ENCODE measurements at places on chromosomes 5 and 9. TPM values are rescaled to one million over a fixed set of nuclear protein-coding genes. Genes with fewer than 3 reads are reported as not detected.

- H3K4me1 ChIP-seq, result no peaks in the 10 kb centered on the region
- no peaks in the 10 kb centered on the region for H3K36me3 ChIP-seq
- no peak overlapping the region for H3K27ac ChIP-seq
- no peak overlapping the region for H3K4me3 ChIP-seq
- no peak for DNase-seq
These were observed 82.0 kb upstream of the PHF24 start for GRCh38 chr9:34876096-34876495.

DNA sequence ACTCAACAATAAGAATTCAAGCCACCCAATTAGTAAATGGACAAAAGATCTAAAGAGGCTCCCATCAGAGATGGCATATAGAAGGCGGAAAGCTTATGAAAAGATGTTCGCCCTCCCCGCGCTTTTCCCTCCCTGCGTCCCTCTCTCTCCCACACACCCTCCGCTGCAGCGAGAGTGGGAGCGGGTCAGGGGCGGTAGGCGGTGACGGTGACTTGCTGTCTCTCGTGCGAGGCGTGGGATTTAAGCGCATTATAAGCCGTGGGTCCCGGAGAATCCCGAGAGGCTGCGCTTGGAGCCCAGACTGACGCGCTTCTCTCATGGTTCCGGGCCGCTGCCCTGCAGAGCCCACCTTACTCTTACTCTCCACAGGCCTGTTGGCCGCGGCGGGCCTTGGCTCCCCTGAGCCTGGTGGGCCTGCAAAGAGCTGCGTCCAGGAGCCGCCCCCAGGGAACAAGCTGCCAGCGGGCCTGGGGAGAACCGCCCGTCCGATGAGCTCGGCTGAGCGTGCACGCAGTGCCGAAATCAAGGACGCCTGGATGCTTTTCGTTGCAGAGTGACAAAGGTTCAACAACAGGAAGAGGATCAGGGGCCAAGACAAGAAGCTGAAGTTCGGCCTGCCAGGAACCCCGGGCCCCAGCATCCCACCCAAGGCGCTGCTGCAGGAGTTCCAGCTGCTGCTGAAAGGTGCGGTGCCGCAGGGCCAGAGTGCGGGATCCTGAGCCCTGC, 42.6 kb upstream of the BICD2 start:
- no peak overlapping the region for H3K27ac ChIP-seq
- H3K4me3 ChIP-seq, result no peak overlapping the region
- no peaks in the 10 kb centered on the region for H3K36me3 ChIP-seq
- DNase-seq, result no peak

GRCh38 chr5:165209101-165209727, 1703.8 kb downstream of the MAT2B start:
- no peak overlapping the region for H3K4me3 ChIP-seq
- no peaks in the 10 kb centered on the region for H3K4me1 ChIP-seq
- no peak overlapping the region for H3K27ac ChIP-seq
- no peaks in the 10 kb centered on the region for H3K36me3 ChIP-seq

GRCh38 chr5:66406761-66407336, 189.3 kb upstream of the MAST4 start:
- no peaks in the 10 kb centered on the region for H3K36me3 ChIP-seq
- H3K4me3 ChIP-seq, result no peak overlapping the region
- no peaks in the 10 kb centered on the region for H3K4me1 ChIP-seq
- DNase-seq, result no peak
- no peak overlapping the region for H3K27ac ChIP-seq

- H3K27ac ChIP-seq, result no peak overlapping the region
- H3K36me3 ChIP-seq, result no peaks in the 10 kb centered on the region
- no peaks in the 10 kb centered on the region for H3K4me1 ChIP-seq
- DNase-seq, result no peak
- H3K27me3 ChIP-seq, result no peaks in the 10 kb centered on the region
- H3K4me3 ChIP-seq, result no peak overlapping the region
These were observed 22.4 kb downstream of the C9 start for GRCh38 chr5:39341896-39342295.

GRCh38 chr5:133533541-133533940, 78.8 kb downstream of the FSTL4 start:
- H3K36me3 ChIP-seq, result no peaks in the 10 kb centered on the region
- no peak for DNase-seq
- no peaks in the 10 kb centered on the region for H3K27me3 ChIP-seq
- no peak overlapping the region for H3K4me3 ChIP-seq
- no peaks in the 10 kb centered on the region for H3K4me1 ChIP-seq
- no peak overlapping the region for H3K27ac ChIP-seq

GRCh38 chr9:6566409-6567139, 79.0 kb downstream of the GLDC start:
- H3K36me3 ChIP-seq, result no peaks in the 10 kb centered on the region
- H3K4me3 ChIP-seq, result no peak overlapping the region
- no peaks in the 10 kb centered on the region for H3K4me1 ChIP-seq

GRCh38 chr5:160486573-160486972, 64.9 kb downstream of the PTTG1 start:
- H3K36me3 ChIP-seq, result no peaks in the 10 kb centered on the region
- H3K4me3 ChIP-seq, result no peak overlapping the region

DNA sequence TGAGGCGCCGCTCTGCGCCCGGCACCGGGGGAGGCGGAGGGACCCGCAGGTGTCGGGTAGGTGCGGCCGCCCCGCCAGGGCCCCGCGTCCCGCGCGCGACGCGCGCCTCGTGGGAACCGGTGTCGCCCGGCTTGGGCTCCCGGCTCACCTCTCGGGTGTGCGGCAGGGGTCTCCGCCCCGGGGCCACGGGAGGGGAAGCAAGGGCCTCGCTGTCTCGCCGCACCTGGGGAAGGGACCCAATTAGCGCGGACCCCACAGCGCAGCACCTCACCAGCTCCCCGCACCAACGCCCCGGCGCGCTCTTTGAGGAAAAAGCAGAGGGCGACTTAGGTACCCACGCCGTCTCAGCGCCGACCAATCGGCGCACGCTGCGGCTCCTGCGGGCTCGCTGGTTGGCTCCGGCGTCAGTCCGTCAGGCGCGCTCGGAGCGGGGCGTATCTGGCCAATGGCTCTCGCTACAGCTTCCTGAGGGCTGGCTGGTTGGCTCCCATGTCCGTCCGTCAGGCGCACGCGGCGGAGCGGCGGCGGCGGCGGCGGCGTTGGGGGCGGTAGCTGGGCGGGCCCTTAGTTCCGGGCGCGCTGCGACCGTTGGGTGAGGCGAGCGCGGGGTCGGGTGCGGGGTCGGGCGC, at the start of gene TRAF2:
Gene TRAF2, plus strand, starts transcription at position 567 of the 629 bp plus-strand sequence. CDS start 12,225 bp downstream, outside the sequence.
- peak within 1 kb of the TSS; percentile 77 for H3K4me3 ChIP-seq
- no peaks in the 10 kb centered on the region for H3K27me3 ChIP-seq

GRCh38 chr5:107997338-107997980, 326.7 kb upstream of the EFNA5 start:
- H3K27ac ChIP-seq, result no peak overlapping the region
- no peaks in the 10 kb centered on the region for H3K36me3 ChIP-seq
- H3K4me1 ChIP-seq, result no peaks in the 10 kb centered on the region

GRCh38 chr9:35112257-35113020, 3.2 kb downstream of the ATOSB start:
- peaks cover 15% of the 10 kb centered on the region for H3K4me1 ChIP-seq
- peak overlapping the region; percentile 70 for H3K27ac ChIP-seq
- H3K36me3 ChIP-seq, result no peaks in the 10 kb centered on the region
- DNase-seq, result no peak
- H3K4me3 ChIP-seq, result no peak overlapping the region

DNA sequence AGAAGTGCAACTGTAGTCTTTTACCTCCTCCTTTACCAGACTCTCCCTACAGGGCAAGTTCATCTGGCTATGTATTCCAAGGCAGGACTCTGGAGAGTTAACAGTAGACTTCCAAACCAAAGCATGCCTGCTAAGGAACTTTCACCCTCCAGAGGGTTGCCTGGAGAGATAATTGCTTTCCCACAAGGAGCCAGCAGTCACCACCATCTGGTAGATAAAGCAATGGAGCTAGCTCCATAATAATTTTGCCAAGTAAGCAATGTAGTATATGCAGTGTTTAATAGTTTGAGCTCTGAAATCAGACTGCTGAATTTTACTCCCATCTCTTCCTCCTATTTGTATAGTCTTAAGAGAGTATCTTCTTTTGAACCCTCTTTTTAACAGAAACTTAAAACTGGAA, 566.8 kb upstream of the PTGER4 start:
- no peak overlapping the region for H3K27ac ChIP-seq
- H3K4me1 ChIP-seq, result peaks cover 7% of the 10 kb centered on the region
- no peak for DNase-seq
- H3K27me3 ChIP-seq, result no peaks in the 10 kb centered on the region
- no peaks in the 10 kb centered on the region for H3K36me3 ChIP-seq
- H3K4me3 ChIP-seq, result no peak overlapping the region

- DNase-seq, result no peak
- H3K36me3 ChIP-seq, result no peaks in the 10 kb centered on the region
- H3K27me3 ChIP-seq, result no peaks in the 10 kb centered on the region
These were observed 412.1 kb upstream of the ADAMTSL1 start for GRCh38 chr9:18061856-18062255.

DNA sequence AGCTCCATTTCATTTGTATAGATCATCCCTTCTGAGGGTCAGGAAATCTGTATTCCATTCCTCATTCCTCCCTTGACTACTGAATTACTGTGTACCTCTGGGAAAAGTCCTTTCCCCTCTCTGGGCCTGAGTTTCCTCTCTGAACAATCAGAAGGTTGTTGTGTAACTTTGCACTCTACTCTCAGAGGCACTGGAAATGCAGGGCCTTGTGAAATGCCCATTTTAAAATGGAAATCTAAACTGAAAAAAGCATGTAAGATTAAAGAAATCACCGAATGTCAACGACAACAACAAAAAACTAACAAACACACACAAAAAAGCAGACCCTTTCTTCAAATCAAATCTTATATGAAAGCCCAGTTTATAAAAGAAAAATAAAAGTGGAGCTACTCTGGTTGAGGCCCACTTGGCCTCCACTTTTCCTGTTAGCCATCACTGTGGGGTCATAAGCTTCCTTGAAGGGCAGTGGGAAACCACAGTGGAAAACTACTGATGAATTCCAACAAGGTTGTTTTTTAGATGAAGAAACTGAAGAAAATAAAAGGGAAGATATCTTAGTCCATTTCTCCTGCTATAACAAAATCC, 21.6 kb upstream of the GRPEL2 start:
- H3K27me3 ChIP-seq, result no peaks in the 10 kb centered on the region
- no peak for DNase-seq
- no peak overlapping the region for H3K27ac ChIP-seq
- H3K36me3 ChIP-seq, result no peaks in the 10 kb centered on the region
- H3K4me3 ChIP-seq, result no peak overlapping the region

GRCh38 chr5:76709762-76710161, 6.2 kb upstream of the F2R start:
- no peaks in the 10 kb centered on the region for H3K4me1 ChIP-seq
- H3K27me3 ChIP-seq, result no peaks in the 10 kb centered on the region
- H3K4me3 ChIP-seq, result no peak overlapping the region

- no peak for DNase-seq
- H3K27ac ChIP-seq, result no peak overlapping the region
- no peak overlapping the region for H3K4me3 ChIP-seq
- H3K4me1 ChIP-seq, result no peaks in the 10 kb centered on the region
- no peaks in the 10 kb centered on the region for H3K27me3 ChIP-seq
- no peaks in the 10 kb centered on the region for H3K36me3 ChIP-seq
These were observed 35.4 kb downstream of the GDNF start for GRCh38 chr5:37804401-37804800.

GRCh38 chr5:74953937-74954720, 87.9 kb upstream of the FAM169A start:
- H3K27me3 ChIP-seq, result no peaks in the 10 kb centered on the region
- no peak overlapping the region for H3K4me3 ChIP-seq
- H3K4me1 ChIP-seq, result peaks cover 41% of the 10 kb centered on the region
- H3K27ac ChIP-seq, result peak overlapping the region; percentile 20

CYLC2 gene
- total RNA-seq, result not detected

STKLD1 gene
- total RNA-seq, result 0.76 TPM

TEX48 gene
- total RNA-seq, result not detected

PLAC8L1 gene
- 0.43 TPM for total RNA-seq

TGFBR1 gene
- total RNA-seq, result 16.9 TPM

FOXD4L3 gene
- 0.08 TPM for total RNA-seq

Measured in pancreas (tissue), 10 donors.